ENCODE measurements at places on chromosomes 3 and 15.

- no peak for DNase-seq
These were observed 364.2 kb upstream of the PLSCR5 start for GRCh38 chr3:146969356-146969755.

DNA sequence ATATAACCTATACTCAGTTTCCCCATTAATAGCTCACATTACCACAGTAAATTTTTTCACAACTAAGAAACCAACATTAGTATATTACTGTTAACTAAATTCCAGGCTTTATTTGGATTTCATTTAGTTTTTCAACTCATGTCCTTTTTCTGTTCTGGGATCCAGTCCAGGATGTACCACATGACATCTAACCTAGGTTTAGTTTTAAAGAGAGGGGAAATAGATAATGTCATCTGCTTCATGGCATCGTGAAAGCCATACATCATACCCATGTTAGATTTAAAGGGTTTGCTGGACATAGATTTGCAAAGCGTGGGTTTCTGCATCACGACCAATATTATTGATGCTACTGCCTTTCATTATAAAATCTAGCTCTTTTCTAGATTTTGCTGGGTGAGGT is 33.2 kb upstream of the RPP14 start:
- DNase-seq: no peak

DNA sequence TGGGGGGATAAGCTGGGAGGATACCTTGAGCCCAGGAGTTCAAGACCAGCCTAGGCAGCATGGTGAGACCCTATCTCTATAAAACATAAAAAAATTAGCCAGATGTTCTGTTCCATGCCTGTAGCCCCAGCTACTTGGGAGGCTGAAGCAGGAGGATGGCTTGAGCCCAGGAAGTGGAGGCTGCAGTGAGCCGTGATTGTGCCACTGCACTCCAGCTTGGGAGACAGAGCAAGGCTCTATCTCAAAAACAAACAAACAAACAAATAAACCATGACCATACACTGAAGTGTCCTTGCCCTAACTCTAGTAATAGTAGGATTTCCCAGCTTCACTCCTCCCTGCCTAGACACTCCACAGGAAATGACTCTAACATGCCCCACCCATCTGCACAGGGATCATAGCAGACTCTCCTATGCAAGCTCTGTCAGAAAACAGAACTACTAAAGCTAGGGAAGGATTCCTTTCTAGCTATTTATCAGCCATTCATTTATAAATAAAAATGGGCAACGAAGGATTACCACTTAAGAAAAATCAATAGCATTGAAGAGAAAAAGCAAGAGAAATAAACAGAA is 4.6 kb downstream of the ERICH6 start:
- no peak for DNase-seq

DNA sequence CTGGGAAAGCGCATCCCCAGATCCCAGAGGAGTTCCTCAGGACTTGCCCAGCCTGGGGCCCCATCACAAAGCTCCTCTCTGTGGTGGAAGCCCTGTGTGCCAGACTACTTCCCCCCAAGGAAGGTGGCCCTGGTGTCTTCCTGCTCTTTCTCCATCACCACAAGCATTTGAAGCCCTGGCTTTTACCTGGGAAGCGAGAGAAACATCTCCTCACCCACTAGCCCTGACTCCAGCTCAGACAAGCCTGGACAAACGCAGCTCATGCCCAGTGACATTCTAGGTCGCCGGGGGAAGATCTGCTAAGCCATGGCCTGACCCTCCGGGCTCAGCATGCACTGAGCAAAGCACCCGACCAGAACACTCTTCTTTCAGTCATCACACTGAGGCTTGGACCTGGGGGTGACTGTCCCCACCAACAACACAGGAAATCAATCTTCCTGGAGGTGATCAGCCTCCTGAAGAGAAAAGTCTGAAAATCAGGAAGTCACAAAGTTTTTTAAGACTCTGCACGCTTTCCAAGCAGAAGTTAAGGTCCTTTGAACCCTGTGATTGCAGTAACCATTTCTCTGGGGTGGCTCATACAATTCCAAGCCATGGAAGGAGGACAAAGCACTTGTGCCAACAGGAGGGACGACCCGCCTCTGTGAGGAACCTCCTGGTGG is 40.8 kb downstream of the KLHL25 start:
- no peak for DNase-seq

DNA sequence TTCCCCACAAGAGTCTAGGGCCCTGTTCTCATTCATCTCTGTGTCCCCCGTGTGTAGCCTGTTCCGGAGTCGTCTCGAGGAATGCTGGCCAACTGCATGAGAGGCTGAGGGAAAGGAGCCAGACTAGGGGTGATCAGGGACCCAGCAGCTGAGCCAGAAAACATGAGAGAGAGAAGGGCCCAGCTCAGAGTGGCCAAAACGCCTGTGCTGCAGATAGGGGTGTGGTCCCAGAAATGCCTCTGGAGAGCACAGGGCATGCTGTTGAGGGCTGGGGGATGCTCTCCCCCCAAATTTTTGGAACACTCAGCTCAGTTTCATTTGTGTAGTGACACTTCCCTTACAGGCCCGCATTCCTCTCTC is 14.1 kb downstream of the CYP1A2 start:
- DNase-seq: no peak

DNA sequence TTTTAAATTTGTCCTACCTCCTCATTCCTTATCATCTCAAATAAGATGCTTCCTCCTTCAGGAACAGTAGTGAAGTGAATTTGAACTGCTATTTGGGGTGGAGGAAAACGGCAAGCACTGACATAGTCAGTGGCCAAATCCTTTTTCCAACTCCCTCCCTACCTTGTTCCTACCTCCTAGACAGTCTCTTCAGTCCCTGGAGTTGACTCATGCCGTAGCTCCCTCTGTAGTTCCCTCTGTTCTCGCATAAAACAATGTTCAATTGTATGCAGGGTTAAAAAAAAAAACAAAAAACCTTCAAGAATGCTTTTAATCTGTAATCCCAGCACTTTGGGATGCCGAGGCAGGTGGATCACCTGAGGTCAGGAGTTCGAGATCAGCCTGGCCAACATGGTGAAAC is 1.4 kb downstream of the UBR1 start:
- DNase-seq: no peak

DNA sequence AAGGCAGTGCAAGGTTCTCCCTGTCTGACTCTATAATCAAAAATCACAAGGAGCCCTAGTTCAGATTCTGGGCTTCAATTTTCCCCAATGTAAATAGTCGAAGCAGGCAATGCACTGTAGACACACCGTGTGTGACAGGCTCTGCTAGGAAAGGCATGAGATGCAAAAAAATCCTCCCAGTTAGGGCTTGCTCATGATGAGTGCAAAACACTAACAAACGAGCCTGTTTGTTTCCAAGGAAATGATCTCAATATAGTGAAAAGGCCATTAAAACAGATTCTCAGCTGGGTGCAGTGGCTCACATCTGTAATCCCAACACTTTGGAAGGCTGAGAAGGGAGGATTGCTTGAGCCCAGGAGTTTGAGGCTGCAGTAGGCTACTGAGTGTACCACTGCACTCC is 55.7 kb downstream of the UMPS start:
- DNase-seq: no peak

- no peak for DNase-seq
These were observed 282.7 kb downstream of the ADAMTS17 start for GRCh38 chr15:100059094-100059493.

- DNase-seq: no peak
These were observed 50.6 kb downstream of the KY start for GRCh38 chr3:134600206-134600605.

DNA sequence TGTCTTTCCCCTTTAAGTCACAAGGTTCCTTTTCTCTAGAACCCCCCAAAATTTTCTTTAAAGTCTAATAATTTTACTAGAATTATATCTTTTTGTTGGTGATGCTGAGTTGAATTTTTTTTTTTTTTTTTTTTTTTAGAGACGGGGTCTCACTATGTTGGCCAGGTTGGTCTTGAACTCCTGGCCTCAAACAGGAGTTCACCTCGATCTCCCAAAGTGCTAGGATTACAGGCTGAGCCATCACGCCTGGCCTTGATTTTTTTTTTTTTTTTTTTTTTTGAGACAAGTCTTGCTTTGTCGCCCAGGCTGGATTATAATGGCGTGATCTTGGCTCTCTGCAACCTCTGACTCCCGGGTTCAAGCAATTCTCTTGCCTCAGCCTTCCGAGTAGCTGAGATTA is 12.2 kb downstream of the SEC13 start:
- no peak for DNase-seq

- no peak for DNase-seq
These were observed at the start of gene STAG1 for GRCh38 chr3:136752172-136752421. Gene STAG1 (minus strand): TSS chr3:136752378. CDS start chr3:136630898, 121,480 bp downstream.

- DNase-seq: no peak
These were observed 910.0 kb upstream of the GBE1 start for GRCh38 chr3:82671466-82671865.

DNA sequence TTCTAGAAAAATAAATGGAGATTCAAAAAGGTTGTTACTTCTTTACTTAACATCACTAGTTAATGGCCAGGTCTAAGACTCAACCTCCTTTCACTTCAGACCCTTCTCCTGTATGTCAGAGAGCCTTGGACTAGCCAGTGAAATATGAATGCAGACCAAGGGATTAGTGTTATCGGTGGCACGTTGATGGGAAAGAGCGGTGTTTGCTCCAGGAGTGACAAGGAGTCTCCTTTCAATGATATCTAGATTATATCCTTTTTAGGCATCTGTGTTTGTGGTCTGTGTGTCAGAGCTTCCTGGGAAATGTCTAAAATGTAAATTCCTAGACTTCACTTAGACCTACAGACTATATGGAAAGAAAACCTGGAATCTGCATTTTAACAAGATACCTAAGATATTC is 658.0 kb upstream of the KCNMB2 start:
- DNase-seq: no peak

GRCh38 chr3:187382609-187383151 is 14.5 kb downstream of the RTP4 start:
- no peak for DNase-seq

GRCh38 chr3:73448761-73449301 is 175.9 kb downstream of the PDZRN3 start:
- no peak for DNase-seq

GRCh38 chr3:171218069-171218468 is 191.5 kb upstream of the SLC2A2 start:
- no peak for DNase-seq

DNA sequence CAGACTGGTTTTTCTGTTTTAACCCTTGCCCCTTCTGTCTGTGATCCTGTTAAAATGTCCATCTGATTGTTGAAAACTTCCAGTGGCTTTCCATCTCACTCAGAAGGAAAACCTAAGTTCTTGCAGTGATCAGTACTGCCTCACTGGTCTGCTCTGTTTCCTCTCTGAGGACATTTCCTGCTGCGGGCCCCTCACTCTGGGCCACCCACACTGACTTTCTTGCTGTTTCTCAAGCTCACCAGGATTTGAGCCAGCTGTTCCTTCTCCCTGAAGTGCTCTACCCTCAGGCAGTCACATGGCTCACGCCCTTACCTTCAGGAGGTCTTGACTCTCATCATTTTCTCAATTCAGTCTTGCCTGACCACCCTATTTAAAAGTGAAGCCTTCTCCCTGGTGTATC is 1.8 kb downstream of the GRK7 start:
- DNase-seq: no peak

- no peak for DNase-seq
These were observed 33.1 kb downstream of the NBEAL2 start for GRCh38 chr3:47012342-47013230.

DNA sequence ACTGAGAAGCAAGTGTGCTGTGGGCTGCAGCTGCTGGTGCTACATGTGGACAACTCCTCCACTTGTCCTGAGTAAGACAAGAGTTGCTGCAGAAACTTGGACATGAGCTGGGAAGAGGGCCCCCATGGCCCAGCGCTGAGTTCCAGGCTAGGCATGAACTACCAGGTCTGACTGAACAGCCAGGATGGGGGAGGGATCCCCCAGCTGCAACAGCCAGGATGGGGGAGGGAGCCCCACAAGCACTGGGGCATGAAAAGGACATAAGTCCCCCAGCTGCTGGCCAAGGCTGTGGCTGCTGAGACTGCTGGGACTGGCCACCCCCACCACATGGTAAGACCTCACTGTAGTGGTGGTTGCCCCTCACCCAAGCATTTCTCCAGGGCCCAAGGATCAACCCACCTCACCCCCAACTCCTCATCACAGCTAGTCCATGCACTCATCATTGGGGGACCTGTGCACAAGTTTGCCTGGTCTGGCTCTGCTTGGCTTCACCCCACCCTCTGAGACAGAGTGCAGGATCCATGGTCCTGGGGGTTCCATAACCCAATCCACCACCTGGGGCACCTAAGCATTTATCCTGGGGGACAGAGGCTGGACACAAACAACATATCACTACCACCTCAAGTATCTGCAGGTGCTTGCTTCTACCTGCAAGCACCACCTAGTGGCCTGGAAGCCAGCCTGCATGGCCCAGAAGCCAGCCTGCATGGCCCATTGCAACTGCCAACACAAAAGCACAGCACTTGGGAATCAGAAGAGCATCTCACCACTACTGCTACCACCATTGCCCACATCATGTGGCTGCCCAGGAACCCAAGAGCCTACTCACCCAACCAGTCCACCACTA is 84.5 kb upstream of the STT3B start:
- DNase-seq: no peak

DNA sequence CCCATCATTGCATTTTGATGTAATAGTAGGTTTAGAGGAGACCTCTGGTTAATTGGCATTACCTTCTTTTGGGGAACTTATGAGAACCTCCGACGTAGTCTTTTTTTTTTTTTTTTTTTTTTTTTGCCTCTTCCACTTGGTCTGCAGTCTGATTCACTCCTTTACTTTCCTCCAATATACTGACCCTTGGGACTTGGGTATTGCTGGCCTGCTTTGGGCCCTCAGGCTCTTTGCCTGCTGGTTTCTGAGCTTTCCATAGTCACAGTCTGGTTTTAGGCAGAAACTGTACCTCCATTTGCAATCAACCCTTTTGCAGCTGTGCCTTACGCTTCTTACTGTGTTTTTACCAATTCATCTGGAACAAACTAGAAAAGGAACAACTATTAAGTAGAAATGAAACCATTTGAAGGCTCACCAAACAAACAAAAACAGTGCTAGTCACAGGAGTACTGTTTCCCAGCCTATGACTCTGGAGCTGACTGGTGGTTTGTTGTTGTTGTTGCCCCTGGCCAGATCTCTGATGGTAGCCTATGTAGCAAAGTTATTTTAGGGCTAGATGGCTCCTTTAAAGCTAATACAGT is 272.8 kb downstream of the BBX start:
- no peak for DNase-seq

GRCh38 chr3:3923619-3924018 is 124.4 kb downstream of the LRRN1 start:
- DNase-seq: no peak

- DNase-seq: no peak
These were observed 24.2 kb upstream of the NR2F2 start for GRCh38 chr15:96306321-96306720.

GRCh38 chr3:39386318-39386717 is 3.1 kb downstream of the SLC25A38 start:
- no peak for DNase-seq
